ENCODE measurements at places on chromosomes 1 and 21.
A peak's percentile ranks its signal among the peaks of the same experiment; 100 is the strongest.

GRCh38 chr1:100811808-100812207 lies 82.8 kb downstream of the EXTL2 start:
- DNase-seq, result peak; percentile 11

DNA sequence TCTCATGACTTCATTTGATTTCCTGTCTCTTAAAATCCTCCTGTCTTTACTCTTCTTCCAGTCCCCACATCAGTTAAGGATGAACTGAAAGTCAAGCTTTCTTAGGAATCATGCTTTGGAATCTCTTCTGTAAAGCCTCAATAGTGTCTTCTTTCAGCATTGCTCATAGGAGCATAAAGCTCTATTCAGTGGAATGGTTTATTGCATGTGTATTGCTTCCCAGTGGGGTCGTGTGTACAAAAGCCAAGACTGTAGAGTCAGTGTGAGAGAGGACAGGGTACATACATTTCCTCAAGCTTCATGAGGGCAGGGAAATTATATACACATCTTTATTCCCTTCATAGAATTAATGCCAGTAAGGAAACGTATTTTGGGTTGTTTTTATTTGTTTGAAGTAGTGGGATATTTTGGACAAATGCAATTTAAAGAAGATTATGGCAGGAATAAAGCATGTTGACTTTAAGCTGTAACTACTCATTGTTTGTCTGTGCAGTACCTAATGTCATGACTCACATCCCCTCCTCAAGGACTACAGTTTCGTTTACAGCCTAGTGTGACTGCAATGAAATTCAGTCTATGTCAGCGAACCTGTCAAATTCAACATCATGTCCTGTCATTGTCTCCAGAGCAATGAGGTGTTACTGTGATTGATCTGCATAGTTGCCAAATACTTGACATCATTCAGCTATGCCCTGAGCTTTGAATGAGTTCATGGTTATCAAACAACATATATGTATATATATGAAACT lies 2164.2 kb downstream of the NCAM2 start:
- no peak for DNase-seq

DNA sequence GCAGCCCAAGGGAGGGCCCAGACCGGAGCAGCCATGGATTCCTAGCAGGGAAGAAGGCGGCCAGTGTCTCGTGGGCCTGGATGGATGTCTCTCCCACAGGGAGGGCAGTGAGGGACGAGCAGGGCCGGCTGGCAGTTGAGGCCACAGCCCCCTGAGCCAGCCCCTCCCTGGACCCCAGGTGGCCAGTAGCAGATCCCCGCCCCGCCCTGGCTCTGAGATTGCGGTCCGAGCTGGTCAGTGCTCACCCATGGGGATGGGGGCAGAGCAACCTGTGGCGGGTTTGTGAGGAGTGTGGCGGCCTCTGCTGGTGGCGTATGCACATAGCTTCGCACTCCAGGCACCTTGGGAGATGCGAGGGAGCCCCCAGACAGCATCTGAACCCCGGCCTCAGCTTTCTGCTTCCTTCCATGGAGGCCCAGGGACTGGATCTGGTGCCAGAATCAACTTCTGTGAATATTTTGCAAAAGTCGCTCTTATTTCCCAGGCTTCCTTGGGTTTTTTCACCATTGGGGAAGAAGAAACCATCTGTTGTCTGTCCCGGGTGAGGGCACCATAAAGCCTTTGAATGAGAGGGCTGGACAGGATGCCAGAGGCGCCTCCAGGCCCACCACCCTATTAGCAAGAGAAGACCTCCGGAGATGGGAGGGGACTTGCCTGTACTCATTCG lies 8.4 kb upstream of the KCNN3 start:
- peak; percentile 66 for DNase-seq

- peak; percentile 44 for DNase-seq
Measured at GRCh38 chr1:235391874-235392273, 24.6 kb downstream of the TBCE start.

DNA sequence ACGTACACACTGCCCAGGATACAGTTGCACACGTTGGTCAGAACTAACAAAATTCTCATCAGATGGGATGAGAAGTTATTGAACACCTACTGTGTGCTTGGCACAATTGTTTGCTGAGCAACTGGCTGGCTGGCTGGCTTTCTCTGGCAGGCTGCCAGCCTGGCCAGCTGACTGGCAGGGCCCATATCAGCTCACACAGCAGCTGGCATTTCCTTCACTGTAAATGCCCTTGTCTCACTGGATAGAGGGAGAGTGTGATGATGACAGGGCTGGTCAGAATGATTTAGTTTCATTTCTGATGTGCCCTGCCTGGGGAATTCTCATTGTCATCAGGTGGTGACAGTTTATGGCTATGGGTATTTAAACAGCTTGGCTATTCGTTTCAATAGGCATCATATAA lies 15.8 kb downstream of the CAMK2N1 start:
- no peak for DNase-seq

- no peak for DNase-seq
Measured at GRCh38 chr1:209364716-209365115, 218.8 kb upstream of the CAMK1G start.

DNA sequence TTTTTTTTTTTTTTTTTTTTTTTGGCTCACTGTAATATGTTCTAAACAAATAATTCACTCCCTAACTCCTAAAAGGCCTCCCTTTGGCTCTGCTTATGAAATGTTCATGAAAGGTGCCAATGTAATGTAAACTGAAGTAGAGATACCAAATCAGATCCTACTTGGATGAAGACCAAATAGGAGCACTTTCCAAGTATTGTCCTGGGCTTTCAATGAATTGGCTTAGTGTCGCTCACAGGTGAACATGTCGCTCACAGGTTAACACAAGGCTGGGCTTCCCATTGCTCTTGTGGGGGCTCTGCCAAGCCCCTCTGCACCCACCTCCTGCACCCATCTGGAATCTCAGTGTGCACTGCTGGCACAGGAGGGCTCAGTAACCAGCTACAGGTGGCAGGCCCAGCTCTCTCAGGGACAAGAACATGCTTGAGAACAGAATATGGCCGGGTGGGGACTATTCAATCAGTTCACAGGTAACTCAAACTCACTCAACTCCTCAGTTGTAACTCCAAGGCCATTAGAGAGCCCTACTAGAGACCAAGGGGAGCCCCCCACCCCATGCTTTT lies 10.6 kb upstream of the CD58 start:
- DNase-seq, result no peak

DNA sequence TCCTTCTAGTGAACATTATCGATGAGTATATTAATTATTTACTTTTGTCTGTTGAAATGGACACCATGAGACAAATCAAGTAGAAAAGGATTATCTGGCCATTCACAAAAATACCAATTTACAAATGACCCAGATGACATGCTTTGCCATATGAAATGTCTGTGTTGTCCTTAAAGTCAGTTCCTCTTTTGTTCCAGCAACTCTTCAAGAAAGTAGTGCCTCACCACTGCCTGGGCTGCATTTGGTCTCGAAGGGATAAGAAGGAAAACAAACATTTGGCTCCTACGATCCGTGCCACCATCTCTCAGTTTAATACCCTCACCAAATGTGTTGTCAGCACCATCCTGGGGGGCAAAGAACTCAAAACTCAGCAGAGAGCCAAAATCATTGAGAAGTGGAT lies 79.6 kb downstream of the RGL1 start:
- no peak for DNase-seq

GRCh38 chr1:199242601-199243000 lies 603.8 kb downstream of the PTPRC start:
- no peak for DNase-seq

DNA sequence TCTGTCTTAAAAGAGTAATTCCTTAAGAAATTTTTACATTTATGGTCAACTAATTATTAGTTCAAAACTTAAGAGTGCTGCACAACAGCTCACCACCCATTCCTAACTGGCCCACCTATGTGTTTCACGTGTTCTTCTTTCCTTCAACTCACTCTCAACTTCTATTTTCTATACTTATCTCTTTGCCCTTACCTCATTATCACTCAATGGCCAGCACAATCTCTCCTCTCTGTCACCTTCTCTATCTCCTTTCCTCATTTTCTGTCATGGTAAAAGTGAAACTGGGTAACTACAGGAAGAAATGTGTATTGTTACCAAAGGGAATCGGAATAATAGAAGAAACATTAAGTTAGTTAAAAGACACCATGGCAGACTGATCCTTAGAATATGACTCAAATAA lies 43.1 kb downstream of the DENND1B start:
- no peak for DNase-seq

- no peak for DNase-seq
Measured at GRCh38 chr1:41642922-41643821, 158.7 kb upstream of the EDN2 start.

DNA sequence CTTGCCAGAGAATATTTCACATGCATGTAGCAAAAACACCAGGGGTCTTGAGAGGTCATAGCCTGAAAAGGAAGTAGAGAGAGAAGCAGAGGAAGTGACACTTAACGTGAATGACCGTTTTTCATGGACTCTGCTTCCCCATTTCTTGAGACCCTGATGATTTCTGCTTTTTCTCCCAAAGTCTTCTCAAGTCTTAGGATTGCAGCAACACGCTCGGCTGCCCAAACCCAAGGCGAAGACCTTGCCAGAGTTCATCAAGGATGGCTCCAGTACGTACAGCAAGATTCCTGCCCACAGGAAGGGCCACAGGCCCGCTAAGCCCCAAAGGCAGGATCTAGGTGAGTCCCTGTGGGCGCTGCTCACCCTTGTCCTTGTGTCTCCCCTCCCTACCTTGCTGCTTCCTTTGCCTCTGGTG lies 12.8 kb downstream of the THEMIS2 start:
- DNase-seq, result no peak

DNA sequence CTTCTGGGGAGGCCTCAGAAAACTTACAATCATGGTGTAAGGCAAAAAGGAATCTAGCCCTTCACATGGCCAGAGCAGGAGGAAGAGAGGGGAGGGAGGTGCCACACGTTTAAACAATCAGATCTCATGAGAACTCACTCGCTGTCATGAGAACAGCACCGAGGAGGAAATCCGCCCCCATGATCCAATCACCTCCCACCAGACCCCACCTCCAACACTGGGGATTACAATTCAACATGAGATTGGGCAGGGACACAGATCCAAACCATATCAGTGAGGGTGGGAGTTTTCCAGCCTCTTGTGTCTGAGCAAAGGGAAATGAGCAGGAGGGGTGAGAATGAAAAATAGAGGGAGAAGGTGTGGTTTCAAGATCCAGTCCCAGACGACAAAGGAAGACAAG lies 482.1 kb upstream of the VAMP3 start:
- DNase-seq, result no peak

DNA sequence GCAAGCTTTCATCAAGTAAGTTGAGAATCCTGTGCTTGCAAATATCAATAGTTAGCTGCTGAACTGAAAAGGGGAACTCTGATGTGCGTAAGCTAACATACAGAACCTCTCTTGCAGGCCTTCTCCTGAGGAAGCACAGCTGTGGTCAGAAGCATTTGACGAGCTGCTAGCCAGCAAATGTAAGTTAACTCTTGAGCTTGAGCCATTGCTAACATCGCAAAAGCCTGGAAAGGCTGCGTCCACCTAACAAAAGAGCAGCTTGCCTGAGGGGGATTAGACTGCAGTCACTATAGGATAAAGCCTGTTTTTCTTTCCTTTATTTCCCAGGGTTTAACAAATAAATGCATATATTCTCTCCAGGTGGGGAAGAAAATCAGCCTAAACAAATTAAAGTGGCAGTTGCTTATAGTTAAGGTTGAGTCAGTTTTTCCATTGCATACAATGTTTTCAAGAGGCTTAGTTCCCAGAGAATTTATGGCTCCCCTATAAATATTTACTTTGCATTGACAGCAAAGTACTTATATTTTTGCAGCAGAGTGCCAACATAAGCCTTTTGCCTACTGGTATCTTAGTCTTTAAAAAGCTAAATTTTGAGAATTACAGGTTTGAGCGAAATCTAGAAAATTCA lies 1.5 kb downstream of the RGS2 start:
- DNase-seq, result peak; percentile 47

DNA sequence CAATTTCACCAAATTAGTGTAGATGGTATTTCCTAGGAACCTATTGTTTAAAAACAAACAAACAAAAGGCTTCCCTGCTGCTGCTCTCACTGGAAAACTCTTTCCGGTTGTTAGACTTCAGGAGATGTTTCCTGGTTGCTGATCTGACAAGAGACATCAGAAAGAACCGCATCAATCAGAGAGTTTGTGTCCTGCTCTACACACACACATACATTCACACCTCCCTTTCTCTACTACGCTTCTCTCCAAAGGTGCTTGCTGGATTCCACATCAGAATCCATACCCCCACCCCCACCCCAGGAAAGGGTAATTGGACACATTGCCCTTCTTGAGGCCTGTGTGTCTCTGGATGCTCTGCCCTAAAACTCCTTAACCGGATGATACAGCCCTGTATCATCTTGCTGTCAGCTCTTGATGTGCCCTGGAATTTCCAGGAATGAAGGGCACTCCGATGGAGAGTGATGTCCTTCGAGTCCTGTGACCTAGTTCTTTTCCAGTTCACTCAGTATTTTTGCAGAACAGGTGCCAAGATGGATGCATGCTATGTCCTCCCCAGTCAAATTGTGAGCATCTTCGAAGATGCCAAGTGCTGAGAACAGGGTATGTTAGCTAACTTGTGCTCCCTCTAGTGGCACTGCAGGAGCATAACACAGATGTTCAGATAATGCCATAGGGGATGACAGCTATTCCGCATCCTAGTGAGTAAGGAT lies 113.7 kb upstream of the SLC35F3 start:
- DNase-seq, result peak; percentile 69

- DNase-seq, result peak; percentile 9
Measured at GRCh38 chr21:17343055-17343454, 169.8 kb upstream of the CXADR start.

- DNase-seq, result no peak
Measured at GRCh38 chr1:37724575-37724974, 32.3 kb downstream of the CDCA8 start.

- no peak for DNase-seq
Measured at GRCh38 chr1:29195881-29196291, 14.2 kb upstream of the SRSF4 start.

- DNase-seq, result no peak
Measured at GRCh38 chr21:14858311-14858710, 206.5 kb downstream of the NRIP1 start.

- peak; percentile 18 for DNase-seq
Measured at GRCh38 chr1:52268372-52268771, 97.6 kb downstream of the CC2D1B start.

DNA sequence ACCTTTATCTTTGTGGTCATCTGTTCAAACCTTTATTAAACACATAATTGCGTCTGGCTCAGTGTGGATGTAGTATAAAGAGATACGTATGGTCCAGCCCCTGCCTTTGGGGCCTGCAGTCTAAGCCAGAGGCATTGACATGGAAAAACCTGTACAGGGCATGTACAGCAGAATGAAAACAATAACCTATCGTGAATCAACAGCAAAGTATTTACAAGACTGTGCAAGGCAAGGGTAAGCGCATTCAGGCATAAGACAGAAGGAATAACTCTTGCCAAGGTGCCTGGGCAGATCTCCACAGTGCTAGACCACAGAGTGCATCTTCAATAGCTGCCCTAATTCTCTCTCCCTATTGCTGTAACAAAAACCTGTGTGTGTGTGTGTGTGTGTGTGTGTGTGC lies 35.5 kb downstream of the KIRREL1 start:
- peak; percentile 75 for DNase-seq

GRCh38 chr1:226979115-226979516 lies 39.0 kb downstream of the COQ8A start:
- no peak for DNase-seq

Data from EH (cell line).